Hippocampal formation (tissue), 2 donors: ENCODE measurements at places on chromosomes 3 and 15.
A peak's percentile ranks its signal among the peaks of the same experiment; 100 is the strongest.

GRCh38 chr3:47298439-47298838, 15.7 kb downstream of the KLHL18 start:
- DNase-seq: no peak

DNA sequence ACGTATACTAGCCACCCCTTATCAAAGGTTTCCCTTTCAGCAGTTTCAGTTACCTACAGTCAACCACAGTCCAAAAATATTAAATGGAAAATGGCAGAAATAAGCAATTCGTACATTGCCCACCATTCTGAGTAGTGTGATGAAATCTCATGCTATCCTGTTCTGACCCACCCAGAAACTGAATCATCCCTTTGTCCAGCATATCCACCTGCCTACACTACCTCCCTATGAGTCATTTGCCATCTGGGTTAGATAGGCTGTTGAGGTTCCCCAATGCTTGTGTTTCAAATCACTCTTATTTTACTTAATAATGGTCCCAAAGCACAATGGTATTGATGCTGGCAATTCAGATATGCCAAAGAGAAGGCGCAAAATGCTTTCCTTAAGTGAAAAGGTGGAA, 15.3 kb upstream of the PHC3 start:
- DNase-seq: no peak

- DNase-seq: no peak
These were observed 8.3 kb upstream of the LIPH start for GRCh38 chr3:185560676-185561075.

GRCh38 chr15:70765504-70766281, 2.3 kb upstream of the UACA start:
- DNase-seq: no peak

DNA sequence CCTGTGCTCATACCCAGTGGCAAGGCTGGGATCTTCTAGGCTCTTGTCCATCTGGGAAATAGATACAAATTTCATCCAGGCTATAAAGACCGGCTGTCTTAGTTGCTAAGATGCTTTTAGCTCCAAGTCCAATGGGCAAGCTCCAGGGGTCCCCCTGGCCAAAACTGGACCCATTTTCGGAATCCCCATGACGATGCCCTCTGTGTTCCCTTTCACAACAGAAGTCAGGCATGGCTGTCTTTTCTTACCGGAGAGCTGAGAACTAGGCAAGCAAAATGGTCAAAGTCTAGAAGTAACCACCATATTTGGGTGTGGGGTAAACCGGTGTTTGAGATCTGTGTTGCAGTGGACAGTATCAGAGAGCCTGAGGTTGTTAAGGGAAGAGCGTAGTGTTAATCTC, 1.0 kb downstream of the GLYCTK start:
- DNase-seq: no peak

DNA sequence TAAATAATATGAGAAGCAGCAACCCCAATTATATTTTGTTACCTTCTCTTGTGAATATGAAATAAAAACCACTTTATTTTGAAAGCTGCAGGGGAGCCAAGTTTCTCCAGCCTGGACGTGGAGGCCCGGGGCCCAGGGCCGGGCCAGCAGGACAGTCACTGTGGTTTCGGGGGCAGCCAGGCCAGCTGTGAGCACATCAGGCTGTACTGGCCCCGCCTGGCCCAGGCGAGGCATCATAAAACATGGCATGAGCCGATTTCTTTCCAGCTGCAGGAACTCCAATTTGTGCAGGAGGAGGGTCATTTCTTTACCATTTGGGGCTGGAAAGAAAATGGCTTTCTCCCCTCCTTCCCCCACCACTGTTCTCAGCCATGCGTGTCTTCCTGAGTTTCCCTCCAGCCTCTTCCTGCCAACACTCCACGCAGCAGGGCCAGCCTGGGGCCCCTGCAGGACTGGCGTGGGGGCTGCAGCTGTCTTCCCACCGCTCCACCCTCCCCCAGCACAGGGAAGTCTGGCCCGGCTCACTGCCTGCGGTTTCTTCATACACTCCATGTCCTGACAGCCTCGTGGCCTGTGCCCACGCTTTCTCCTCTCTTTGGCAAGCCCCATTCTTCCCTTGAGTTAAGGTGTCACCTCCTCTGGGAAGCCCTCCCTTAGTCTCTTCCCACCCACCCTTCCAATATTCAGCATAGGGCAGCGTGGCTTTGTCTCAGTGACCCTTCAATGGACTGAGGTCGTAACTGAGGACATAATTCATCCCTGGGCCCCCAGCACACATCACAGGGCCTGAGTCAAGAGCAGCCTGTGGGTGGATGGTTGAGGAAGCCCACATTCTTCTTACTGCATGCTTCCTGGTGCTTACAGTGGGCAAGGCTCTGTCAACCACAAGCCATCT, 135.8 kb downstream of the CHSY1 start:
- peak; percentile 44 for DNase-seq

DNA sequence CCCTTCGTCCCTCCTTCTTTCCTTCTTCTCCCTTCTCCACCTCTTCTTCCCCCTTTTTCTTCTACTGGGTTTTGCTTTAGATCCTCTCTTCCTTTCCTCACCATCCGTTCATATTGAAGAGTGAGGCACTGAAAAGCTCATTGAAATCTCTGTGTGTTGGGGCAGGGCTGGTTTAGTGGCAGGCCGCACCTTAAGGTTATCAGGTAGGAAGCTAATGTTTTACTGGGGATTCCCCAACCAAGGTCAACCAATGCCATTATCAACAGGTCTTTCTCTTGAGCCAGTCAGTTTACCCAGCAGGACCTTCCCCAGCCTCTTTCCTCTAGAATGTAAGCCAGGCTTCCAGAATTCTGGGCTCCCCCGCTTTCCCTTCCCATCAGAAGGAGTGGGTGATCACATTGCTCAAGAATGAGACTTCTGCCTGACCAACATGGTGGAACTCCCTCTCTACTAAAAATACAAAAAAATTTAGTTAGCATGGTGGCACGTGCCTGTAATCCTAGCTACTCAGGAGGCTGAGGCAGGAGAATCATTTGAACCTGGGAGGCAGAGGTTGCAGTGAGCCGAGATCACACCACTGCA, 11.5 kb upstream of the VPS8 start:
- no peak for DNase-seq

DNA sequence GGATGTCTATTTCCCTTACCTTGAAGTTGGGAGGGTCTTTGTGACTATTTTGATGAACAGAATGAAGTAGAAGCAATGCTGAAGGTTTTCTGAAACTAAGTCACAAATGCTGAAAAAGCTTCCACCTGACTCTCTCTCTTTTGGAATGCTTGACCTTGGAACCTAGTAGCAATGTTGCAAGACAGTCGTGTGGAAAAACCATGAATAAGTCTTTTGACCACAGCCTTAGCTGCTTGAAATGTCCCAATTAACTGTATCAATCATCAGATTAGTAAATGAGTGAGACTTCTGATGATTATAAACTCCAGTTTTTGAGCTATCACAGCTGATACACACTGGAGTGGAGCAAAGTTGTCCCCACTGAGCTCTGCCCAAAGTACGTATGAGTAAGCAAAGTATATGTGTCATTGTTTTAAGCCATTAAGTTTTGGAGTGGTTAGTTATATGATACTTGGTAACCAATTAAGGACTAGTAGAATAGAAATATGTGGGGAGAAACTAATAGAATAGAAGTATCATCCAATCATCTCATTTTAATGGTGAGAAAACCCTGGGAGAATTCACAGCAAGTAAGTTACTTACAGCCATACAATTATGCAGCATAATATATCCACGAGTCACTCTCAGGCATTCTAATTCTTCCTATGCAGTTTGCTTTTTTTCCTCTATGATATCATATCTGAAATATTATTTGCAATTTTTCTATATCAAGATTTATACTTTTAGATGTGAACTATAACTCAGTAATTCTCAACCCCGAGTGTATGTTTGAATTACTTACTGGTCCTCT, 1010.6 kb downstream of the ROBO2 start:
- no peak for DNase-seq

- DNase-seq: no peak
These were observed 851 bp downstream of the AP2M1 start for GRCh38 chr3:184175506-184175905.

DNA sequence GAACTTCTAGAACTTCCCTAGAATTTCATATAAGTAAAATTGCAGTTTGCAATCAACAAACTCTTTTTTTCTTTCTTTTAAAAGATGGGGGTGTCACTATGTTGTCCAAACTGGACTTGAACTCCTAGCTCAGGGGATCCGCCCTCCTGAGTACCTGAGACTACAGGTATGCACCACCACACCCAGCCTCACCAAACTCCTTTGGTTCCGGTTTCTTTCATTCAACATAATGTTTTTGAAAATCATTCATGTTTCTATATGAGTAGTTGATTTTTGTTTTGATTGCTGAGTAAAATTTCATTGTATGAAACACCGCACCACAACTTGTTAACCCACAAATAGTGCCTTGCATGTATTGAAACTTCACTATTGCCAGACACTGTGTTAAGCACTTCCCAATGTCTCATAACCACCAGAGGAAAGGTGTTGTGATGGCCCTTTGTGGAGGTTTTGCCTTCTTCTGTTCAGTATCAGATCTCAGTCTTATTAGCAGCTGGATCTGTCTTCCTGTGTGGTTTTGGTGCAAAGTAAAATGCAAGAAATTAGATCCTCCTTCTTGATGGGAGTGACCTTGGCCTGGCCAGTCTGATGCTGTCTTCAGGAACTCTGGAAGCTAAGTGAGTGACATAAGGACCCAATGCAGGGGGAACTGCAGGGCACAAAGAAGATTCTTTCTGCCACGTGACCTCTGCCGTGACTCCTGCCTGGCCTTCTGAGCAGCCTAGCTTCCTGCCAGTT, 78.8 kb upstream of the UBE2E1 start:
- no peak for DNase-seq

- DNase-seq: no peak
These were observed 248.1 kb upstream of the C2CD4B start for GRCh38 chr15:62413153-62413552.

DNA sequence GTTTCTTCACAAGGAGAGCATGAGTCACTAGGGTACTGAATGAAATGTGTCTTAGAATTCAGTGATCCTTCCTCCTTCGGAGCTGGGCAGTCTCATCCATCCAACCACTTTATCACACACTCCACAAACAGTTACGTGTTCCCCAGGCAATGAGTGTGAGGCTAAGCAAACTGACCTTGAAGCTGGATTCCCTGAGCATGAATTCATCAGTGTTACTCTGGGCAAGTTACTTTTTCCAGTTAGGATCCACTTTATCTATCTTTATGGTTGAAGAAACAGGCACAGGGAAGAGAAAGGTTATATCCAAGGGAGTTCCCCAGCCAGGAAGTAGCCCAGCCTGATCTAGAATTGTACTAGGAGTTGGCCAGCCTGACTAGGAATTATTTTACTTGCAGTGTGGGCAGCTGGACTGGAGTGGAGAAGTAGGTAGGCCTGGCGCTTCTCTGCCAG, 17.1 kb upstream of the GCNT3 start:
- DNase-seq: no peak

DNA sequence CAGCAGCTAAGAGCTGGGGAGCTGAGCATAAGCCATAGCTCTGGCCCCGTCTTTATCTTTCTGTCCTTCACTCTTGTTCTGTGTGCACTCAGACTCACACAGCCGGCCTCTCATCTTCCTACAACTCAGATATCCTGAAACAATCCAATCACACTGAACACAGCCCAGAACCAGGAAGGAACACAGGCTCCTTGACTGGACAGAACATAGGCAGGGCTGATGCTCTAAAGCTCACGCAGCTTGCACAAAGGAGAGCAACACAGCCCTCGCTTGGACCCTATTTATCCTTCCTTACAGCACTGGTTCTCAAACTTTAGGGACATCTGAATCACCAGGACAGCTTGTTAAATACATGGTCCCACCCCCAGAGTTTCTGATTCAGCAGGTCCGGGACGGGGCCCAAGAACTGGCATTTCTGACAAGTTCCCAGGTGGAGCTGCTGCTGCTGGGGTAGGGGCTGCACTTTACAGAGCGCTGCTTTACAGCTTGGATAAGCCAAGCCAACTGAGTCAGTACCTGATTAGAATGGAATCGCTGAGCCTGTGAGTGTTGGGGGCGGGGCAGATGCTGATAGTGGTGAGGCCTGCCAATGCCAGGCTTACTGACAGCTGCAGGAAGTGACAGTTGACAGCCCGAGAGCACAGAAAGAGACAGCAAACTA, 65.1 kb downstream of the MRPL46 start:
- no peak for DNase-seq

- DNase-seq: no peak
These were observed 35.1 kb downstream of the KY start for GRCh38 chr3:134615743-134616142.

DNA sequence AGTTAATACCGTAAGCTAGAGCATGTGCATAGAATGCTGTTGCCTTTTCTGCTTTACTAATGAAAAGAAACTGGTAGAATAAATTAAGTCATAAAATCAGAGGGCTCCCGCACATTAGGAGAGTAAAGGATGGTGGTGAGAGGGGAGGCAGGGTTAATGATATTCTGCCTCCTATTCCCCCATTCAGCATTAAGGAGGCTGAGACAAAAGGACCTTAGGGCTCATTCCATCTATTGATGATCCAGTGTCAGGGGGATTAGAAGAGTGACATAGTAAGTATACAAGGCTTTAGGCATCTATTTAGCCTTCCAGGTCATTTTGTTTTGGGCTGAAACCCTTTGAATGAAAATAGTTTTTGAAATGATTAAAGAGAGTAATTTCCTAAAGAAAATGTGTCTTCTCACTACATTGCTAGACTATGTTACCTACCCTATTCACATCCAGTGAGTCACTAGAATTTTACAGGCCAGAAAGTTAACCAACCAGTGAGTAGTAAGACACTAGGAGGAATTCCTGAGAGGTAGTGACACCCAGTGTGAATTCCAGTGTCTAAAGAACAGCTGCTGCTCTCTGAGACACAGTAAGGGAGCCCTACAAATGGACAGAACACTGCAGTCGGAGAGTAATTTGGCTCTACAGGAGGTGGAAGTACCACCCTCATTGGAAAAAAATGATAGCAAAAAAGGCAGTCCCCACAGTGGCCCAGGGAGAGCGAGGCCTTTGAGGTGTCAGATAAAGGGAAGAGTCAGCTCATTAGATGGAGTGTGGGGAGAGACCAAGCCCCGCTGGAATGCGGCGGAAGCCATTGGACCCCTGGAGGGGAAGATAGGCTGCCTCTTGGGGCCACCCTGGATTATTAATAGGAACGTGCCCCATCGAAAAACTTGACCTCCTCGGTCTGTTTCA, 67.6 kb downstream of the TUSC7 start:
- no peak for DNase-seq

DNA sequence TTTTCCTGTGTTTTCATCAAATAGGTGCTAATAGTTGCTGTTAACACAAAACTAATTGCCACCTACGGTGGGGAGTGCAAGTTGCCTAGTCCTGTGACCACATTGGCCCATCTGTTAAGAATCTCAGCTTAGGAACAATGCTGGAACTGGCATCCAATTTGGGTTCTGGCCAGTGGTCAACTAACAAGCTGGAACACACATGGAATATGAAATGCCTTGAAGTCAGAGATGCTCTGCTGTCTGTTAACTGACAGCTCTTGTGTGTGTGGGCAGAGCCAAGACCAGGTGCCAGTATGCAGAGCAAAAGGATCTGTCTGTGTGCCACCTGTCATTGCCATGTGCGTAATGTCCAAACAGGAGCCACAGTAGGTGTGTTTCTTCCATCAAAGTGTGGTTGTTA, 460.8 kb downstream of the ROBO2 start:
- no peak for DNase-seq

DNA sequence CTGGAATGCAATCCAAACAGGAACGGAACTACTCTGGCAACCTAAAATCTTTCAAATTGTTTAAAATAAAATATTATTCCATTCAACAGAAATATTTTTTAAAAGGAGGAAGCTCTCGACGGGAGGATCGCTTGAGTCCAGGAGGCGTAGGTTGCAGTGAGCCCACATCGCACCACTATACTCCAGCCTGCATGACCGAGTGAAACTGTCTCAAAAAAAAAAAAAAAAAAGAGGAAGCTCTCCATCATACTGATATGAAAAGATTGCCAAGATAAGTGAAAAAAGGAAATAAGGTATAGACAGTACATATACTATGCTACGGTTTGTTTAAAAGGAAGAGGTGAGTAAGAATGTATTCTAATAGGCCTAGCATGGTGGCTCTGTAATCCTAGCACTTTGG, 3.6 kb downstream of the RAD18 start:
- DNase-seq: no peak
